NCI-H2081 treated with DMSO at 0.1 percent for 48 hours (cell line): ENCODE measurements at places on chromosomes 7 and 10.

- no peak for DNase-seq
These were observed 144.7 kb upstream of the INHBA start for GRCh38 chr7:41847606-41848005.

GRCh38 chr7:88253640-88254039 lies 33.8 kb upstream of the SRI start:
- DNase-seq = no peak

DNA sequence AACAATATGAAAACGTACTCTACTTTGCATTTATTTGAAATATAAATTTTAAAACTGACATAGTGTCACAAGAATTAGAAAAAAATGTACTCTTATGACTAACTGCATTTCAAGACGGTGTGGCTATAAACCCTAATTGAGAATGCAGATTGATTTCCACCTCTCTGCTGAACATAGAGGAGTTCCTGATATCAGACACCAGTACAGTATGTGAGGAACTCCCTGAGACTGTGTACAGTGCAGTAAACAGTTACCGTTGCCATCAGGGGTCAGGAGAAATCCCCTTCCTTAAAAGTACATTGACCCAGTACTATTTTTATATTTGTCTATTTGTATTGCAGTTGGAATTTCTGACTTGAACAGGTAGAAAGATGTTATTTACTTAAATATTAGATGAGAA lies 61.8 kb upstream of the DKK1 start:
- DNase-seq = no peak

GRCh38 chr10:121616291-121616690 lies 18.0 kb upstream of the FGFR2 start:
- no peak for DNase-seq

DNA sequence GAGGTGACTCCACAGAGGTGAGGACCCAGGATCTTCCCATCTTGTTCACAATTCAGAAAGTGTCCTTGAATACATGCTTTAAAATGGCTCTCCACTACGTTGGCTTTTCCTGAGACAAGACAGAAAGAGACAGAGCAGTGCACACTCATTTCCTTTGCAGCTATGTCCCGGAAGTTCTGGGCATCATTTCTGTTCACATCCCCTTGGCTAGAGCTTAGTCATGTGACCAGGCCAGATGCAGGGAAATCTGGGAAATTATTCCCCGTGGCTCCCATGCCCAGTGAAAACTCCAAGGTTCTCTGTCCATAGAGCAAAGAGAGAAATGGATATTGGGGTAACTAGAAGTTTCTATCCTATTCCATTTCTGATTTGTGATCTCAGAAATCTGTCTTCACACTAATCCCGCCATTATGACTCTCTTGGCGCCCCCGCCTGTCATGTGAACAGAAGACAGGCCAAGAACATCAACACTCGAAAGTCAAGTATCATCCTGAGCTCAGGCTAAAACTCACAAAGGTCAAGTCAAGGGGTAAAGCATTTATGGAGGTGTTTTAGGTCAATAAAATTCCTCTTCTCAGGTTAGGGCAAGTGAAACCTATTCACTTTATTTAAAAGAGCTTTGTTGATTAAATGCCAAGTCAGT lies 251.4 kb upstream of the HABP2 start:
- no peak for DNase-seq

GRCh38 chr7:125085084-125085483 lies 155.5 kb upstream of the POT1 start:
- DNase-seq = no peak

DNA sequence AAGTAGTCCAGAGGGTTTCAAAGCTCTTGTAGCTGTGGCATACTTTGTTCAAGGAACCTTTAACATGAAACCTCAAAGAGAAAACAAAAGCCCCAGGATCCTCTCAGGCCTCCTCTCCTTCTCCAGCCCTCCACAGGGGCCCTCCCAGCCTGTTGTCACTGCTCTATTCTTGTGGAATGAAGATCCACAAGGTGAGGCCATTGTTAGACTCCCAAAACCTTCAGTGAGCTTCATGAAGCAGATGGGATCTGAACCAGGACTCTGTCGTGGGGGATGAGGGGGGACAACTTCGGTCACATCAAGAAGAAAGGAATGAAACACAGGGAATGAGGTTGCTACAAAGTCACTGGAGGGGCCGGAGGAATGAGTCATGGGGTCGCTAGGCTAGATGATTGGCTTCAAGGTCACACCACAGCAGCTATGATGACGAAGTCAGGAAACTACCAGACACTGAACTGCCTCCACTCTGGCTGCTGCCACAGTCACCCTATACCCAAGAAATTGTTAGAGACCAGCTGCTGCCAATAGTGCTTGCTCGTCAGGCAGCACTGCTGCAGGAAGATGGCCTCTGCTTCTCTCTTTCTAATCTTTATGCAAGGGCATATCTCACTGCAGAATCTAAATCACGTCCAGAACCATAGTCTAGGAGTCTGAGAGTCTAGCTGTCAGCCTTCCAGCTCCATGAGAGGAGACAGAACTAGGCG lies 208.8 kb downstream of the HIBADH start:
- DNase-seq = no peak

GRCh38 chr10:48302515-48303476 lies 3.7 kb upstream of the MAPK8 start:
- DNase-seq = no peak

- peak; percentile 19 for DNase-seq
These were observed 22.7 kb upstream of the KCNK18 start for GRCh38 chr10:117174439-117175214.

DNA sequence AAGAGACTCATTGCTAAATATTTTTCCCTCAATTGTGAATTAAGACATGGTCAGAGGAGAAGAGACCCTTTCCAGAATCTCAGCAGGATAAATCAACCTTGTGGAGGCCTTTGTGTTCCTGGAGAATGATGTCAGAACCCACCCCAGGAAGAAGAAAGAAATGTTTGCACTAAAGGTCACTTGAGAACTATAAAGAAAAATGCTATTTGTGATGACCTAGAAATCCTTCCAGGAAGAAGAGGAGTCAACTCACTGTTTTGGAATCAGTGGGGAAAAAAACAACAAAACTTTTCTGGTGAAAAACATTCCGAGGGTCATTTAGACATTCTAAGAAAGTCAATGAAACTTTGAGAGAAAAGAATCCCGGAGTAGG lies 129.1 kb upstream of the ANKRD1 start:
- DNase-seq = no peak

DNA sequence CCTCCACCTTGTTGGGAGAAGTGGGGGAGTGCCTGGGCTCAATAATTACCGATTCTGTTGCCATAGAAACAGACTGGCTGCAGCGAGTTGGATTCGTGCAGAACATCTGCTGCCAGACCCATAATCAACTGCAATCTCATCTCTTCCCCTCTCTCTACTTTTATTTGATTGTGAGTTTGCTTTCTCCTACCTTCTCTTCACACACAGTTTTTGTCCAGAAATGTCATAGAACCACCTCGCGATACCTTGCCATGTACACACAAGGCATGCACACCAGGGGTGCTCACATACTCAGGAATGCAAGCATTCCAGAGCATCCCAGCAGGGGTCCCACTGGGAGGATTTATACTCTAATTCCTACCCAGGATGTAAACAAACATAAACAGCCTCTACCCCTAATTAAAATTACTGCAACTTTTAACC lies 262.2 kb upstream of the AOAH start:
- peak; percentile 61 for DNase-seq

- peak; percentile 72 for DNase-seq
These were observed 348.6 kb downstream of the ANKRD7 start for GRCh38 chr7:118573085-118573484.

GRCh38 chr7:28626624-28627262 lies 214.4 kb downstream of the CREB5 start:
- DNase-seq = peak; percentile 36

GRCh38 chr7:151895008-151895630 lies 18.2 kb upstream of the PRKAG2 start:
- no peak for DNase-seq

GRCh38 chr7:30493228-30493627 lies 11.4 kb downstream of the GGCT start:
- DNase-seq = no peak

GRCh38 chr7:34036051-34036920 lies 130.9 kb downstream of the BMPER start:
- DNase-seq = no peak

DNA sequence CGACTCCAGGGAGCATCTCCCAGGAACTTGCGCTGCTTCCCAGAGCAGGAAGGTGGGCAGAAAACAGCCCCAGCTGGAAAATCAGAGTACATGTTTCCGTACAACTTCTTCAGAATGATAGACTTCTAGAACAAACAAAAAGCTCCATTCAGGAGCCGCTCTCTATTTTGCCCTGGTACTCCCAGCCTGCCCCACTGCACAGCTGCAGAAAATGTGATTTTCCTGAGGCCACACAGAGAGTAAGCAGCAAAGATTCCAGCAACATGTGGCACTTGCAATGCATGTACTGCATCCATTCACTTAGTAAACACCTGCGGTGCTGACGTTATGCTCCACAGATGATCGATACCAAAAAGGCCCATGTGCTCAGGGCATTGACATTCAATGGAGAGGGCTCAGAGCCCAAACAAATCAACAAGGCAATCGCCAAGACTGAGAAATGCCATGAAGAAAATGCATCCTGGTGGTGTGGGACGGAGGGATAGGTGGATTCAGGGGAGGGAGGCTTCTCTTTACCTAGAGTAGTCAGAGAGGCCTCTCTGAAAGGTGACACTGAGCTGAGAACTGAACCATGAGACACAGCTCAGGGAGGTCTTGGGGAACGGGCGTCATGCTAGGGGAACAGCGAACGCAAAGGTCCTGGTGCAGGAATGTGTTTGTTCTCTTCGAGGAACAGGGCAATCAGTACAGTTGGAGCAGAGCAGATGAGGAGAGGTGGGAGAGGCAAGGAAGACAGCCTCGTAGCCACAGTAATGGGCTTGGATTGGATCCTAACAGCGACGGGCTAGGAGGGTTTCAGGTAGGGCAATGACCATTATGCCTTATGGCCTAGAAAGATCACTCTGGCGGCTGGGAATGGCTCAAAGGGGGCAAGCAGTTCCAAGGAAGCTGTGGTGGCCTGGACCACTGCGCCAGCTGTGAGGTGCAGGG lies 35.3 kb upstream of the DUSP5 start:
- DNase-seq = no peak

GRCh38 chr7:42099066-42099465 lies 137.9 kb downstream of the GLI3 start:
- no peak for DNase-seq

DNA sequence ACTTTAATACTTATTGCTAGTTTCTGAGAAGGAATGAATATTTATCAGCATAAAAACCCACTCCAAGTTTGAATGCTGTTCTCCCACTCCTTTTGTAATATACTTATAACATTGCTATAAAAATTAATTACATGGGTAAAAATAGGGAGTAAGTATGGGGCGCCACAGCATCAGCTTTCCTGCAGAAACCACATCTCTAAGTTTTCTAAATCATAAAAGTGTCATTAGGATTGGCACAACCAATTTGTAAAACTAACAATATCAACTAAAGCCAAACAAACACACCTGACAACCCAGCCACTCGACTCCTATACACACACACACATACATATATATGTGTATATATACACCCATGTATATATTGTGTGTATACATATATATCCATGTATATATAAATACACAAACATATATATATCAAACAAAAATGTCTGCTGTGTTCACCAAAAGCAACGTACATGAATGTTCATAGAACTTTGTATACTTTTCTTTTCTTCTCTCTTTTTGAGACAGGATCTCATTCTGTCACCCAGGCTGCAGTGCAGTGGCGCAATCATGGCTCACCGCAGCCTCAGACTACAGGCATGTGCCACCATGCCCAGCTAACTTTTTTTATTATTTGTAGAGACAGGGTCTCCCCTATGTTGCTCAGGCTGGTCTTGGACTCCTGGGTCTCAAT lies 14.8 kb upstream of the LRRC17 start:
- no peak for DNase-seq

DNA sequence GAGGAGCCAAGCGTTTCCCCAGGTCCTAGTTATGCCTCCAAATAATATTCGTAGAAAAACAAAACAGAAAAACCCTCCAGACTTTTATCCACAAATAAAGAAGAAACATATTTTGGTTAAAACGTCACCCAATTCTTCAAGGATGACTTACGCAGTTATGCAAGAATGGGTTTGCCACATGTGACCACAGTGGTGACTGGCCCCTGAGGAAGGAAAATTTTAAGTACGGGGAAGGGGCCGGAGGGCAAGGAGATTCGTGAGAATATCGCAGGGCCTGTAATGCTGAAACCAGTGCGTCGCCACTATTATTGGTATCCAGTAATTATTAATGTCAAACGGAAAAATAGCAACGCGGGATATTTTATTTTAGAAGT lies 537 bp upstream of the MRPS24 start:
- no peak for DNase-seq
